ENCODE measurements at places on chromosomes 7 and 10.

DNA sequence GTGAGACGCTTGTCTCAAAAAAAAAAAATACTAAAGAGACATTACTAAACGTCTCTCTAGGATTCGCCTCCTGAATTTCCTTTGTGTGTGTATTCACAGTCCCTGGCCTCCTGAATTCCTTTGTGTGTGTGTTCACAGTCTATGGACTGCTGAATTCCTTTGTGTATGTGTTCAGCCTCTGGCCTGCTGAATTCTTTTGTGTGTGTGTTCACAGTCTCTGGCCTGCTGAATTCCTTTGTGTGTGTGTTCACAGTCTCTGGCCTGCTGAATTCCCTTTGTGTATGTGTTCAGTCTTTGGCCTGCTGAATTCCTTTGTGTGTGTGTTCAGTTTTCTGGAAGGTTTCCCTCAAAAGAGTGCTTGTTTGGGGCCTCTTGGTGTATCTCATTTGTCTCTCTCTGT is 8.2 kb downstream of the BMS1 start:
- no peak for DNase-seq

DNA sequence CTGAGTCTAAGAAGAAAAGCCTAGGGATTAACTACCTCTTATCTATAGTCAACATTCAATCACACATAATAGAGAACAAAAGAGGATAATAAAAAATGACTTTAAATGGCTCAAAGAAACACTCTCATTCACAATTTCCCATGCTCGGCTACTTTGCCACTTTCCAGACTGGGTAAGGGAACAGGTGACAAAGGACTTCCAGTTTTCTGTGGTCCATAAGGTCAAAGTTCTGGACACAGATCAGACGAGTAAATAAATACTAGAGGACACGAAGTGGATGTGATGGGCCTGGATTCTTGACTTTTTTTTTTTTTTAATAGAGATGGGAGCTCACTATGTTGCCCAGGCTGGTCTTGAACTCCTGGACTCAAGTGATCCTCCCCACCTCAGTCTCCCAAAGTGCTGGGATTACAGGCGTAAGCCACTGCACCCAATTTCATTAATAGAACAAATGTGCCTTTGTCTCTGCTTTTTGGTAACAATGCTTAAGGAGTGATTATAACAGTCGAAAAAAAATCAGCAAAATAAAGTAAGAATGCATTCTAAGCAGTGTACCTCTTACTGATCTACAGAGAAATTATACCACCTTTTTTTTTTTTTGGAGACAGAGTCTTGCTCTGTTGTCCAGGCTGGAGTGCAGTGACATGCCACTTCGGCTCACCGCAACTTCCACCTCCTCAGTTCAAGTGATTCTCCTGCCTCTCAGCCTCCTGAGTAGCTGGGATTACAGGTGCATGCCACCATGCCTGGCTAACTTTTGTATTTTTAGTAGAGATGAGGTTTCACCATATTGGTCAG is 70.6 kb downstream of the WAPL start:
- peak; percentile 56 for DNase-seq

DNA sequence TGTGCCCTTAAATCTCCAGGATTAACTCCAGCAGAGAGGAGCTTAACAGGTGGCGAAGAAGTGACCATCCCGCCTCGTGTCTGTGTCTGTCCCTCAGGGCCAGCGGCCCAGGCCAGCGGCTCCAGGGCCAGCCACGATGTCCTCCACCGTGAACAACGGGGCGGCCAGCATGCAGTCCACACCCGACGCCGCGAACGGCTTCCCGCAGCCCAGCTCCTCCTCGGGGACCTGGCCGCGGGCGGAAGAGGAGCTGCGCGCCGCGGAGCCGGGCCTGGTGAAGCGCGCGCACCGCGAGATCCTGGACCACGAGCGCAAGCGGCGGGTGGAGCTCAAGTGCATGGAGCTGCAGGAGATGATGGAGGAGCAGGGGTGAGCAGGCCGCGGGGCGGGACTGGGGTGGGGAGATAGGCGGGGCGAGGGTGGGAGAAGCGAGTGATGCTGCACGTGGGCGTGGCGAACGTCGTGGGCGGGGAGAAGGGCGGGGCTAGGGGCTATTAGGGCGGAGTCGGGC is 33.3 kb downstream of the SRRM3 start:
- DNase-seq, result peak; percentile 83

GRCh38 chr10:47087667-47088066 is 176.4 kb downstream of the PTPN20 start:
- DNase-seq, result no peak

- DNase-seq, result no peak
These were observed 131.4 kb upstream of the PDLIM1 start for GRCh38 chr10:95422233-95422632.

GRCh38 chr10:119602241-119603095 is 5.7 kb upstream of the TIAL1 start:
- no peak for DNase-seq

DNA sequence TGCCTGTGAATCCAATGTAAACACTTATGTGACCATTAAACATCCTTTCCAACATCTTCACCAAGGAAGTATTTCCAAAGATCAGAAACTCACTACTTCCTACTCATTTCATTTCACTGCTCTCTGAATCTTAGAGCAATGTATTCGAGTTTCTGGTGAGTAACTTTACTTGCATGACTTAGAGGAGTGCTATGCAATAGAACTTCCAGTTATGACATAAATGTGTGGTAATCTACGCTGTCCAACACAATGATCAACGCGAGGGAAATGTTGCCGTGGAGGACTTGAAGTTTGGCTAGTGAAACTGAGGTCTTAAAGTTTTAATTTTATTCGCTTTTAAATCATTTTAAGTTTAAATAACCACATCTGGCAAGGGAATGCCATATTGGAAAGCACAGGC is 1326.3 kb downstream of the XPNPEP1 start:
- DNase-seq, result no peak

DNA sequence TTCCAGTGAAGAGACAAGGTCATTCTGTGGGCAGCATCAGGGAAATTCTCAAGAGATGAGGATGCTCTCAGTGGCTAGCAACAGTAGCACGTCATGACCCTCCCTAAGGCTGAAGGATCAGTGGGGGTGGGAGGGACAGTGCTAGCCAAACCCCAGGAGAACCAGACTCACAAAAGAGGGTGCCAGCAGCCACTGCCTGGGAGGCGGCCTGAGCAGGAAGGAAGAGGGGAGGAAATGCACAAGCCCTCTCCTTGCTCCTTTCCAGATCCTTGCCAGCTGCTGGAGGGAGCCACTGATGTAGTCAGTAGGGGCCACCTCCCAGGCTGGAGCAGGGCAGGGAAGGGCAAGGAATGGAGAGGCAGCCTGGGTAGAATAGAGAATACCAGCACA is 302.7 kb downstream of the RPS24 start:
- no peak for DNase-seq

- no peak for DNase-seq
These were observed 42.5 kb downstream of the SORCS3 start for GRCh38 chr10:104683567-104683966.

DNA sequence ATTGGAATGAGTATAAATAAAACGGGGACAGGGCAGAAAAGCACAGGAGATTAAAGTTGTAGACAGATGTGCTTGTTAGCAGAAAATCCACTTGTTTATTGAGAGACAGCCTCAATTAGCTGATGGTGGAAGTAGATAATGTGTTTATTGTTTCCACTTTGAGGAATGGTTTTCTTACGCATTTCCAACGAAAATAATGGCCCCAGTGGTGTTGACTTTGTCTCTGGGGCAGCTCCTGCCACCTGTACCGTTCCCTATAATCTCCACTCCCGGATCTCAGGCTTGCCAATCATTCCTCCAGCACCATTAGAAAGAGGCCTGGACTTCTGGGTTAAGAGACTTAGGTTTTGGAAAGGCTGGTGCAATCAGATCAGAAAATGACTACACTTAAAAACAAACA is 638.7 kb downstream of the PARD3 start:
- DNase-seq, result no peak

DNA sequence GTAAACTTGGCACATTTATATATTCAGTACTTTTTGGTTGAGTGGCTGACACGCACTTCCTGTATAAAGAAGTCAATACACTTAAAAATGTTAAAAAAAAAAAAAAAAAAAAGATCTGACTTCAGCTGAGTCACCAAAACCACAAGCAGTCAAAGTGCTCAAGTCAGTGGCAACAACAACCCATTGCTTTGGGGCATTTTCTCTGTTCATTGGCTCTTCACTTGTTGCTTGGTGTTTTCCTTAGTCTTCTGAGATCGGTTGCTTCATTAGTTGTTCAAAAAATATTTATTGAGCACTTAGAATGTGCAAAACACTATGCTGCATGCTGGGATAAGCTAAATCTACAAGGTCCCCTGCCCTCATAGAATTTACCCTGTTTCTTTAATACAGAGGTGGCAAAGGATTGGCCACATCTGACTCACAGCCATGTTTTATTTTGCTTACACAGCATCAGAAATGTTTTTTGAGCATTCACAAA is 63.7 kb downstream of the ZNRF2 start:
- DNase-seq, result peak; percentile 93

DNA sequence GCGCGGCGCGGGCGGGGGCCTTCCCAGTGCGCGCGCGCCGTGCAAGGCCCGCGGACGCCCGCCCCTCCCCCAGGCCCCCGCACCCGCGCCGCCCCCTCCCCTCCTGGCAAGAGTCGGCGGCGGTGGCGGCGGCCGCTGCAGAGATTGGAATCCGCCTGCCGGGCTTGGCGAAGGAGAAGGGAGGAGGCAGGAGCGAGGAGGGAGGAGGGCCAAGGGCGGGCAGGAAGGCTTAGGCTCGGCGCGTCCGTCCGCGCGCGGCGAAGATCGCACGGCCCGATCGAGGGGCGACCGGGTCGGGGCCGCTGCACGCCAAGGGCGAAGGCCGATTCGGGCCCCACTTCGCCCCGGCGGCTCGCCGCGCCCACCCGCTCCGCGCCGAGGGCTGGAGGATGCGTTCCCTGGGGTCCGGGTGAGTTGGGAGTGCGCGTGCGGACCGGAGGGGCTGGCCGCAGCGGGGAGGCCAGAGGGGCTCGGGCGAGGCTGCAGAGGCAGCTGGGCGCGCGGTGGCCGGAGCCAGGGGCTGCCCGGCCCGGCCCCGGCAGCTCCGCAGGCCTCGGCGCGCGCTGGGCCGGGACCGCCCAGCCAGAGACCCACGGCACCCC is at the start of gene BMPR1A:
TSS of gene BMPR1A (plus strand) at position 109 of the 602 bp plus-strand sequence. CDS start 119,400 bp downstream, outside the sequence.
- no peak for DNase-seq

GRCh38 chr10:104085801-104086400 is at the start of gene COL17A1:
COL17A1 (minus strand) TSS chr10:104085880; CDS start chr10:104080673, 5,207 bp downstream.
- no peak for DNase-seq

GRCh38 chr7:47132471-47132870 is 449.4 kb downstream of the TNS3 start:
- no peak for DNase-seq

DNA sequence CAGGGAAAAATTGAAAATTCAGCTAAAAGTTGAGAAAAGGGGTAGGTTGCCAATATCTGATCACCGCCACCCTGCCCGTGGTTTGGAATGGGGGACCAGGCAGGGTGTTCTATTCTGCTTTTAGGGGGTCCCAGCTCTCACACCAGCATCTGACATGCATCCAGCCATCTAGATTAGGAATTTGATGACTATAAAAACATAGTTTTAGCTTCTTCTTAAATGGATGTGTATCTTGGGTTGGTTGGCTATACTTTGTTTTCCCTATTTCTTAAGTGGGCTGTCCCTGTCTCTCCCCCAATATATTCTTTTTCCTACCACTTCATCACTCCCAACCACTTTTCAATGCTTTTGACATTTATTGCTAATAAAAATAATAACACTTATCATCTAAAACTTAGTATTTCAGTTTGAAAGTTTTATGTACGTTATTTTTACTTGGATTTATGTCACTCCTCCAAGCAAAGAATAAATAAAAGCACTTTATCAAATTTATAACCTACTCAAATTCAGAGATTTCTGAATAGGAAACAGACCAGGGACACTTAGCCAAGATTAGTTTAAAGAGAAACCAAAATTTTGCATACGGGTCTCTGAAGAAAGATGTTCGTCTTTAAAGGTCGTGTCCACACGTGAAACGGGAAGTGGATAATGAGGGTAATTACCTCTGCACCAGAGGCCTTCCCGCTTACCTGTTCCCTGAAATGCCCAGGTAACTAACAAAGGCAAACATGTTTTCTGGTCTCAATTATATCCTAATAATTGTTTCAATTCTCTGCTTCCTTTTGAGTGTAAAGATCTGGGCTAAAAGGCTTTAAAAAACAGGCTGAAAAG is 233.2 kb upstream of the AUTS2 start:
- DNase-seq, result no peak

- no peak for DNase-seq
These were observed 77.9 kb downstream of the FAM204A start for GRCh38 chr10:118264252-118264651.

GRCh38 chr7:128910569-128910945 is at the start of gene KCP:
KCP (minus strand) TSS chr7:128910709; CDS start chr7:128910676, 33 bp downstream.
- DNase-seq, result peak; percentile 55

GRCh38 chr10:86200867-86201266 is 165.7 kb downstream of the GRID1 start:
- DNase-seq, result no peak

- DNase-seq, result no peak
These were observed 18.3 kb upstream of the CDK6 start for GRCh38 chr7:92854501-92855238.

DNA sequence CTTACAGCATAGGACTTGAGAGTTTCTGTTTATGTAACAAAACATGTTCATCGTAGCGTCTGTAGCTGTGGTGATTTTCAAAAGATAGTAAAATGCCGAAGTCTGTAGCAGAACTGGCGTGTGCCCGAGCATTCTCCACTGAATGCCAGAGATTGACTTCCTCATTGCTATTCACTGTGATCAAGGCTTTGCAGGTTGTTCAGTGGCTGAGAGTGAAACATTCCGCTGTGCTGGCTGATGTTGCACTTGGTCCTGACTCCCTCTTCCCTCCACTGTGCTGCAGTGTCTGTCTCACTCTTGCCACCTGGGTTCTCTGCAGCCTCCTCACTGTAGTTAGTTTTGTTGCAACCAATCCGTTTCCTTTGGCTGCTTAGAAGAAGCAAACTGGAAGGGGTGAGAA is 37.6 kb downstream of the FHIP2A start:
- no peak for DNase-seq

- DNase-seq, result no peak
These were observed 37.2 kb downstream of the HTRA1 start for GRCh38 chr10:122498521-122498920.
